SW480 (cell line): ENCODE measurements at places on chromosomes 5 and 9.

- DNase-seq: no peak
These were observed 58.7 kb upstream of the PRR16 start for GRCh38 chr5:120405286-120405864.

GRCh38 chr5:154850255-154851062 lies at the start of gene FAXDC2:
TSS of gene FAXDC2 (minus strand) at chr5:154850603. CDS start at chr5:154838178, 12,425 bp downstream.
- DNase-seq: no peak

DNA sequence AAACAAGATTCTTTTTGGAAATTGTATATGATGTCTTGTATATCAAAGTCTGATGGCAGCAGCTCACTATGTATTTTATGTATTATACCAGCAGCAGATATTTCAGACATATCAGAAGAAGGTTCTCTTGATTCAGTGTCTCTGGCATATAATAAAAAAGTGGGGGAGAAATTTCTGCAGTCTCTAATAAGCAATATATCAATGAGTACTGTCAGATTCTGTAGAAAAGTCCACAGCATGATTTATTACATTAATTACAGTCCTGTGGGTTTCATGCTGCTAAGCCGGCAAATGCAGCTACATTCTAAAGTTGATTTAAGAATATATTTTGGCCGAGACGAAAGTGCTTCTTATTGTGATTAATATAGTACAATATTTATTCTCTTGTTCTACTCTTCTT lies 113.1 kb downstream of the KIAA1958 start:
- DNase-seq: no peak

- peak; percentile 42 for DNase-seq
These were observed 2.1 kb upstream of the SLC12A7 start for GRCh38 chr5:1113805-1114586.

DNA sequence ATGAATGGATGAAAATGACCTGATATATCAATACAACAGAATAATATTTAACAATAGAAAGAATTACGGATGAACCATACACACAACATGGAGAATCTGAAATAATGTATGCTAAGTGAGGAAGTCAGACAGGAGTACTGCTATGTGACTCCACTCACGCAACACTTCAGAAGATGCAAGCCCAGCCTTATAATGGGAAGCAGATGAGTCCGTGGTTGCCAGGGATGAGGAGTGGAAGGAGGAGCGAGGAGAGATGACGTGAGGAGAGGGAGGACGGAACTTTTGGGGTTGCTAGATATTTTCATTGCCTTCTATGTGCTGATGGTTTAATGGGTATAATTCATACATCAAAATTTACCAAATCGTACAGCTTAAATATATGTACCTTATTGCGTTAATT lies 55.4 kb upstream of the ERCC6L2 start:
- DNase-seq: no peak

GRCh38 chr9:79220251-79220650 lies 351.5 kb upstream of the TLE4 start:
- no peak for DNase-seq

GRCh38 chr5:56422076-56422762 lies 189.1 kb upstream of the ANKRD55 start:
- DNase-seq: no peak

DNA sequence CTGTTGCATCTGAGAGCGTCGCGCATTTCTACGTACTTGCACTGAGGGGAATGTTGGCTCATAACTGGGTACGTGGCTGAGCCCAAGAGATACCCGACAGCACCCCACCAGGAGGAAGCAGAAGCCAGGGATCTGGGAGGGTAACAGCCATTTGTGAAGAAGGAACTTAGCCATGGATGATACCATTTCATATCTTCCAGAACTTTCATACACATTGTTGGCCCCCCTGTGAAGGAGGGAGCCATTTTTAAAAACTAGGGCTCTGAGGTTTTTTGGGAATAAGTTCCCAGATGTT lies 101.4 kb upstream of the SLC44A1 start:
- DNase-seq: no peak

DNA sequence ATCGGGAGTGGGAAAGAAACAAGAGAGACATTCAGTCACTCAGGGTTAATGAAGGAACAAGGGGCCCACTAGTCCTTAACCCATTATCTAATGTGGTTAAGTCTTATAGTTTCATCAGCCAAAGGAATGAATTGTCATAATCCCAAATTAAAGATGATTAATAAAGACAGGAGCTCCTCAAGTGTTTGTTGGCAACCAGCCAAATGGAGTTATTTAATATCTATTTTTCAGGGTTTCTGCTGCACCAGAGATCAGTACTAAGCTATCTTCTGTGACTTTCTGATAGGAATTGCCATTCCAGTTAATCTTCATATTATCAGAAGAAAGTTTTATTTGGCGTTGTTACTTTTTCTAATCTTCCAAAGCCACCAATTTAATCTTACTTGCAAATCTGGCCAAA lies 34.0 kb upstream of the FCHO2 start:
- no peak for DNase-seq

DNA sequence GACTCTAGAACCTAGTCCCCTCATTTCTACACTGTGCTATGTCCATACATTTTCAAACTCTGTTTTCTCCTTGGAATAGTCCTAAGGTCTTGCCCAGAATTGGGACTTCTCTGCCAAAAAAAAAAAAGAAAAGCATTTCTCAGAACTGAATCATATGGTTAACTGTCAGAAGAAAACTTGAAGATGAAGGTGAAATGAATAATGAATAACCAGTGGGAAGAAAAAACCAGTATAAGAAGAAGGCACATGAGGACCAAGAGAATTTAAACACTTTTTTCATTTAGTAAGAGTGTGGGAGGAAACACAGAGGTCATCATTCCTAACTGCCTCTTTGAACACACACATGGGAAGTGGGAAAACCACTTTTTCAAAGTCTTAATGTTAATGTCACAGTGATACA lies 197.7 kb downstream of the PRELID2 start:
- no peak for DNase-seq

- peak; percentile 12 for DNase-seq
These were observed 139.9 kb downstream of the PIP5K1B start for GRCh38 chr9:68844631-68845612.

DNA sequence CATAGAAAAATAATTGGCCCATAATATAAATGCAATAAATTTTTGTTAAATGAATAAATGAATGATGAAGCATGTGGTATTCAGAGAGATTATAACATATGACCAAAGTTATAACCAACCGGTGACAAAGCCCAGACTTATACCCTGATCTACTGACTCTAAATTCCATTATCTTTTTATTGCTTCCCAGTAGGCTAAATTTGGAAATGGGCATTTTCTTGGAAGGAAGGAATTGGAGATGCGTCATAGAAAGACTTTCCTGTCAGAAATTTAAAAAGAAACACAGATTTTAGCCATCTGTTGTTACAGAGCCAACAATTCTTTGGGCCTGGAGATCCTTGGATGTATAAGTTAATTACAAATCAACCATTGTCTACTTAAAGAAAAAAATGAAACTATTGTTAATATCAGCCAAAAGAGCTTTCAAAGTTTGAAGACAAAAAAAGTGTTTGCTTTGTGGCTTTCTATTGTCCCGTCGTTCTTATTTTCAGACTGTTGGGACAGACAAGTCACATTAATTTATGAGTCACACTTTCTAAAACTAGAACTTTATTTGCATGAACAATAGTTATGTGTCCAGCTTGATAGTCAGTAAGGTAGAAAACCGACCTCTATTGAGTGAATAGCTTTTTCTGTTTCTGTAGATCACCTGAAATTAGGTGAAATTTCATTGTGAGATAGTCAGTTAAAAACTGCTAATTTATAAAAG lies 428.7 kb downstream of the GABRG2 start:
- no peak for DNase-seq

GRCh38 chr5:79872291-79872690 lies 118.8 kb downstream of the MTX3 start:
- DNase-seq: no peak

GRCh38 chr5:139523635-139524445 lies 37.3 kb upstream of the UBE2D2 start:
- DNase-seq: no peak

GRCh38 chr9:85630676-85631075 lies 111.1 kb downstream of the AGTPBP1 start:
- DNase-seq: no peak

DNA sequence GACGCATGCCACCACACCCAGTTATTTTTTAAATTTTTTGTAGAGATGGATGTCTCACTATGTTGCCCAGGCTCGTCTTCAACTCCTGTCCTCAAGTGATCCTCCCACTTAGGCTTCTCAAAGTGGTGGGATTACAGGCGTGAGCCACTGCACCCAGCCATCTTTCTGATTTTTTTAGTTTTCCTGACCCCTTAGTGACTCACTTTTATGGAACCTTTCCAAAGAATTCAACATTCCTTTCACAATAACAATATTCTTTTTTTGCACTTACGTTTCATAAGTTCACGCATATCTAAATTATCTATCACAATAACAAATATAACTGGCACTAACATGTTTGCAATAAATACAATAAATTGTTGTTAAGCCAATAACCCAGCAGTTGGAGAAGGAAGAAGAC lies 8.5 kb downstream of the ELOVL7 start:
- no peak for DNase-seq

GRCh38 chr5:159564031-159564430 lies 233.7 kb upstream of the IL12B start:
- DNase-seq: no peak

GRCh38 chr5:16385516-16386090 lies 80.0 kb downstream of the ZNF622 start:
- DNase-seq: no peak

DNA sequence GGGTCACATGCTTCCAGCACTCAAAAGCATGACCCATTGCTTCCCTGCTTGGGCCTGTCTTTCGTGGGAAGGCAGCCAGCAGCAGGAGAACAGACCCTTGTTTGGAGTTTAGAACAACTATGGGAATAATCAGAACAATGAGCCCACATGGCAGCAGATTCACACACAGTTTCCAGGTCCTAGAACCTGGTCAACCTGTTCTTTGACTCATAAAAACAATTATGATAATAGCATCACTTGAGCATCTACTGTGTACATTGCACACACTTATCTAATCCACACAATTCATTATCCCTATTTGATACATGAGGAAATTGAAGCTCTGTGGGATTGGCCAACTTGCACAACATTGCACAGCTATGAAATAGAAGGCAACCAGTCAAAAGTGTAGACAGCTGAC lies 41.7 kb downstream of the KLF4 start:
- no peak for DNase-seq

DNA sequence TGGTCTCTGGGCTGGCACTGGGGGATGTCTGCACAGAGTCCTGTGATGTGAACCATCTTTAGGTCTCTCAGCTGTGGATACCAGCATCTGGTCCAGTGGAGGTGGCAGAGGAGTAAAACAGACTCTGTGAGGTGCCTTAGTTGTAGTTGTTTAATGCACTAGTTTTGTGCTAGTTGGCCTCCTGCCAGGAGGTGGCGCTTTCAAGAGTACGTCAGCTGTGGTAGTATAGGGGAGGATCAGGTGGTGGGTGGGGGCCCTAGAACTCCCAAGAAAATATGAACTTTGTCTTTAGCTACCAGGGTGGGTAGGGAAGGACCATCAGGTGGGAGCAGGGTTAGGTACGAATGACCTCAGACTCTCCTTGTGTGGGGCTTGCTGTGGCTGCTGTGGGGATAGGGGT lies 197.1 kb downstream of the TMC1 start:
- no peak for DNase-seq

DNA sequence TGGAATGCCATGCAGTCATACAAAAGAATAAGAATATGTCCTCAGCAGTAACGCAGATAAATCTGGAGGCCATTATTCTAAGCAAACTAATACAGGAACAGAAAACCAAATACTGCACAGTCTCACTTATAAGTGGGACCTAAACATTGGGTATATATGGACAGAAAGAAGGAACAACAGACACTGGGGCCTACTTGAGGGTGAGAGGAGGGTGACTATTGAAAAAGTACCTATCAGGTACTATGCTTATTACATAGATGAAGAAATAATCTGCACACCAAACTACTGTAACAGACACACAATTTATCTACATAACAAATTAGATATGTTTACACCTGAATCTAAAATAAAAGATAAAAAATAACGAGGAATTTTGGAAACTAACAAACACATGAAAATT lies 38.8 kb downstream of the MEIKIN start:
- no peak for DNase-seq

GRCh38 chr9:101047848-101048397 lies 19.4 kb downstream of the PLPPR1 start:
- DNase-seq: no peak

- DNase-seq: no peak
These were observed at the start of gene TERT for GRCh38 chr5:1294835-1295649. TSS of gene TERT (minus strand) at chr5:1295068. CDS start at chr5:1294989, 79 bp downstream.

- no peak for DNase-seq
These were observed 188.2 kb downstream of the SGCD start for GRCh38 chr5:156515121-156515520.

DNA sequence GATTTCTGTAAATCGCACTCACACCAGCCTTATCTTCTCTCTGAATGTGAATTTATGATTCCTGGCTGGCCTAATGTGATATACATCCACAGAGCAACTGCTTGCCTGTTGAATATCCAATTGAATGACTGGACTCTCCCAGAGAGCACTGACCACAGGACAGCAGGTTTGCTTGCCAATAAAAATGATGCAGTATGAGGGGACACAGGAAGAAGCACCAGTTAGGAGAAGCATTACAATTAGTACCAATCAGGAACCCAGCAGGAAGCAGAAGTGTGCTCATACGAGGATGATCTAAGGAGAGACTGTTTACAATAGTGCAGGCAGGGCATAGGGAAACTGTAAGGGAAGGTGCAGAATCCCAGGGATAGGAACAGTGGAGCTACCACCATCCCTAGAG lies 127.2 kb upstream of the ZNF366 start:
- no peak for DNase-seq

GRCh38 chr5:39675676-39676075 lies 250.9 kb upstream of the DAB2 start:
- DNase-seq: no peak

GRCh38 chr5:29984156-29984540 lies 1209.3 kb upstream of the CDH6 start:
- DNase-seq: no peak

- peak; percentile 43 for DNase-seq
These were observed 21.7 kb upstream of the PCAT7 start for GRCh38 chr9:94533155-94533554.

DNA sequence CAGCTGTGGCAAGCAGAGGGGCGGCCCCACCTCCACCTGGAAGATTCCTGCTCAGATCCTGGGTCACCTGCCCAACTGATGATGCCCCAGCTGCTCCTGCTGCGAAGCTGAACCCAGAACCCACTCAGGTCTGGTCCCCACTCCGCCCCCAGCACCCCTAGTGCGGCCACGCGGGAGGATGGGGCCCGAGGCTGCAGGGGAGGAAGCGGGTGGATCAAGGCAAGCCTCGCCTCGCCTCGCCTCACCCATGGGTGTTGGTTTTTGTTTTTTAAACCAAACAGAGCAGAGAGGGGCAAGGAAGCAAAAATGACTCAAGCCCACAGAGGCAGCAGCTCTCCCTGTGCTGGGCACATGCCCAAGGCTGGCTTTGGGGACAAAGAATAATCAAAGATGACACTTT lies 23.2 kb downstream of the ABO start:
- DNase-seq: no peak
